Fibroblast of lung (primary cell): ENCODE measurements at places on chromosomes 2 and 18. TPM values are rescaled to one million over a fixed set of nuclear protein-coding genes. Genes with fewer than 3 reads are reported as not detected.

DNA sequence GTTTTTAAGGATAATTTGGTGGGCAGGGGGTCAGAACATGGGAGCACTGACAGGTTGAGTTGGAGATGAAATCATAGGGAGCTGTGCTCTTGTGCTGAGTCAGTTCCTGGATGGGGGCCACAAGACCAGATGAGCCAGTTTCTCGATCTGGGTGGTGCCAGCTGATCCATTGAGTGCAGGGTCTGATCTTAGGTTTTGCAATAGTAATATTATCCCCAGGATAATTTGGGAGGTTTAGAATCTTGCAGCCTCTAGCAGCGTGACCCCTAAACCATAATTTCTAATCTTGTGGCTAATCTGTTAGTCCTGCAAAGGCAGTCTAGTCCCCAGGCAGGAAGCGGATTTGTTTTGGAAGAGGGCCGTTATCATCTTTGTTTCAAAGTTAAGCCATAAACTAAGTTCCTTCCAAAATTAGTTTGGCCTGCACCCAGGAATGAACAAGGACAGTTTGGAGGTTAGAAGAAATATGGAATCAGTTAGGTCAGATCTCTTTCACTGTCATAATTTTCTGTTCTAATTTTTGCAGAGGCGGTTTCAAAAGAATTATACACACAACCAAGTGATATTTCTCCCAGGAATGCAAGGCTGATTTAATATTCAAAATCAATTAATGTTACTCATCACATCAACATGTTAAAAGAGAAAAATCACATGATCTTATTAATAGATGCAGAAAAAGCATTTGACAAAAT is 23.0 kb downstream of the DBI start:
- DNase-seq = peak; percentile 76

GRCh38 chr2:174210862-174211261 is 37.5 kb downstream of the OLA1 start:
- DNase-seq = no peak

DNA sequence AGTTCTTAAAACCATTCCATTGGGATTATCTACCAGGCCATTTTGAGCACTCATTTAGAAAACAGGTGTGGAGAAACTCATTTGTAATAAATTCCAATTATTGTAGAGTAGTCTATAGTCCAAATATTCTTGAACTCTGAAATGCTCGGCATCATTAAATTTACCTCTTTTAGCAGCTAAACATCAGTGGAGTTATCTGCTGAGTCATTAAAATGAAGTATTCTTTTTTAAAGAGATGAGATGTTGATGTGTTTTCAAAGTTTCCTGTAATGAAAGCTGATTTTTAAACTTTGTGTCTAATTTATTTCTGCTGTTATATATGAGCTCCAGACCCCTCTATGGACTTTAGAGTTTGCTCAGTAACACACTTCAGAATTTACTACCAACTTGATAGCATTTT is 1635.2 kb downstream of the SUCLG1 start:
- DNase-seq = no peak

DNA sequence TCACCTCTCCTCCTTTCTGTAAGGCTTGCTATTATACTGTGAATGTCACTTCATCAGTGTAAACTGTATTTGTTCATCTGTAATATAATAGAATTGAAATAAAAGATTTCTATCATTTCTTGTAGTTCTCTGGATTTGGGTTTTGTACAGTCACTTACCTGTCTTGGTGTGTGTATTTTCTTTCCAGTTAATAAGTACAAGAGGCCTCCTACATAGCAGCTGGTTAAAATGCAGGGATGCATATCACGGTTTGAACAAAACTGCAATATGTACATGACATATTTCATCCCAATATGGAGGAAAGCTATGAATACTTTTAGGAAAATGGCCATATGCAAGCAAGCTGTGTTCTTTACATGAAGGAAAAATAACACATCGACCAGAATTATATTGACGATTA is 5.4 kb upstream of the STAT1 start:
- no peak for DNase-seq

DNA sequence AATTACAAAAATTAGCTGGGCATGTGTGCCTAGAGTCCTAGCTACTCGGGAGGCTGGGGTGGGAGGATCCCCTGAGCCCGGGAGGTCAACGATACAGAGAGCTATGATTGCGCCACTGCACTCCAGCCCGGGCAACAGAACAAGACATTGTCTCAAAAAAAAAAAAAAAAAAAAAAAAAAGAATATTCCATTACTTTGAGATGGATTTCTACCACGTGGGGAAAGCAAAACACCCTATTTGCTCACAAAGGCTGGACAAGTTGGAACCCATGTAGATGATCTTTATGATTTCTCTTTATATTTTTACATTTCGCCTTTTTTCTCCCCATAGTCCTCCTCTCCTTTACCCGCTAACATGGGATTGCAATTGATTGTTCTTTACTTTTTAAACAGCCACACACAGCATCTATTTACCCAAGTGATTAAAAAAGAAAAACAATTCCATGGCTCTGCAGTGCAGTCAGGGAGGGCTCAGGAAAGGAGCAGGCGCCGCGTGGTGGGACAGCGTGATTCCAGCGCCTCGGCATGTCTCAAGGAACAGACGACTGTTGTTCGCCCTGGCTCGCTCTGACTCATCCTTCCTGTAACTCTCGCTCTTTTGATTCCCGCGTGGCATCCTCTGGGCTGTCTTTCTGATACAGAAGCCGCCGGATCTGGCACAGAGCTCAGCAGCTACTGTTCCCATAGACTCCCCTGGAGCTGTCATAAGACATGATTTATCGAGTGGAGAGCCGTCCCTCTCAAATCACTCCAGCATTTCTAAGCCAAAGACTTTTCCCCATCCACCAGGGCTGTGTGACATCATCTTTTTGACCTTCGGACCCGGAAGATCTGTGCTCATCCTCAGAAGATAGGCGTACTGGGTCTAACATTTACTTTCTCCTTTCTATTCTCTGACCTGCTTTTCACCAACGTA is 230.4 kb upstream of the AGAP1 start:
- peak; percentile 83 for DNase-seq

- DNase-seq = no peak
Observed at GRCh38 chr2:120390381-120391055, 44.6 kb downstream of the INHBB start.

DNA sequence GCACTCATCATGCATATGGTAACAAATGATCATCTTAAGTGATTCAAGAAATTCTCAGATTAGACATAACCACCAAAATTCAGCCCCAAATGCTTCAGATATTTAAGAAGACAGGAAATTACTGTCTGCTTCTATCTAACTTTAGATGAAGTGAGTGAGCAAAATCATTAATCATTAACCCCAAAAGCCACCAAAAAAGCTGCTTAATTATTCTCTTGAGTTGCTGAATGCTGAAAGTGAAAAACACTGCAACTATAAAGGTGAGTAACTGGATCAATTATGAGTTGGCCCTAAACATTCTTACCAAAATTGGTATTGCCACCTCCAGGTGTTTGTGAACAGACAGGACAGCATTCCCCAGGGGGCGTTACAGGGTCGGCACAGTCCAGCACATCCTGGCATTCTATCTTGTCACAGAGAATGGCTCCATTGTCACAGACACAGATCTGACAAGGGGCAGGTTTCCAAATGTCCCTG is 69.6 kb downstream of the COL5A2 start:
- peak; percentile 95 for DNase-seq

- no peak for DNase-seq
Observed at GRCh38 chr2:85751627-85752026, 2.2 kb upstream of the ATOH8 start.

DNA sequence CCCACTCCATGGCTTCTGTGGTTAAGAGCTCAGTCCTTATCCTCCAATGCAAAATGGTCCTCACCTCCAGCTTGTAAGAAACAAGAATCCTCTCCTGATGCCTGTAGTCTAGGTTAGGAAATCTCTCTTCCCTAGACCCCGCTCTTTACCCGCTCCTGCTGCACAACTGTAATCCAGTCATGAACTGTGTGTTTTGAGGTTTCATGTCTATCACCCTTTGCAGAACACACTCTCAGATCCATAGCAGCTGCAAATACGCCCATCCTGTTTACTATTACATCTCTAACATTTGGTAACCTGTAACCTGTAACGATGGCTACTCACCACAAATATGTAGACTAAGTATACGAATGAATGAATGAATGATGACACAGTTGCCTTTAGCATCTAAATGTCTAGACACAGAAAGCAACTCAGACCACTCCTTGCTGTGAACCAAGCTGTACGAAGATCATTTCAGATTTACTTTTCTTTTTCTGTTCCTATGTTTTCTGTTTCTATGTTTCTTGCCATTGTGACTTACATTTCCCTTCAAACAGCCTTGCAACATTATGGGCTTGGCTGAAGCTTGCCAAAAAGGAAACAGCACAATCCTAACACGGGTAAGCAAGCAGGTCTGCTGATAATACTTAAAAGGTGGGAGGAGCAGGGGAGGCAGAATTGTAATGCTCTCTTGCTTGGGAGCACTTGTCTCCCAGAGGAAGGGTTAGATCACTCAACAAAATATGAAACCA is 53.7 kb downstream of the EPHA4 start:
- peak; percentile 58 for DNase-seq

DNA sequence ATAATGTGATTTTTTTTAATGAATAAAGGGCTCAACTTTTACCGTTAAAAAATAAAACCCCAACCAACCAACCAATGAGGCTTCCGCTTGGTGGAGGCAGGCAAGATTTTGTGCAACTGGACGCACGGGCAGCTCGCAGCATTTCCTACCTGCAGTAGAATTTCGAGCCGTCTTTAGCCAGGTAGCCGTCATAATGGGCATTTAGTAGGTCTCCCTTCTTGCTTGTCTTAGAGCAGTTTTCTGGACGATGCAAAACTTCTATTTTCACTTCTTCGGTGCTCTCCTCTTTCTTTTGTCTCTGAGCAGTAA is 316 bp downstream of the FKBP7 start:
- DNase-seq = peak; percentile 38

- DNase-seq = peak; percentile 53
Observed at GRCh38 chr18:58529714-58530354, 99.1 kb downstream of the ALPK2 start.

DNA sequence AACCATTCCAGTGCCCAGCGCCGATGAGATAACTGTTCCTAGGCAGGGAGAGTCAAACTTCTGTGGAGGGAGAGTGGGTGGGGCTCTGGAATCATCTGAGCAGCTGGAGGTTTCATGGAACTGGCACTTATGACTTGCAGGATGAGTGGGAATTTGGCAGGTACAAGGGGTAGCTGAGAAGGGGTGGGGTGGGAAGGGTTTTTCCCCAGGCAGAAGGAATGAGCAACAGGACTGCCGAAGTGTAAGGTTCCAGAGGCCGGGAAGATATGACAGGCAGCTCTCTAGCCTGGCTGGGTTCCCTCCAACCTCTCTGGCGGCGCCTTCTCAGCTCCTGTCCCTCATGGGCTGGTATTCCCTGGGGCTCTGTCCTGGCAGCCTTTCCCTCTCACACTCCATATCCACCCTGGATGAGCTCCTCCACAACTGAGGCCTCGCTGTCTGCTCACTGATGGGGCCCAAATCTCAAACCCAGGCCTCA is 2.5 kb upstream of the TET3 start:
- DNase-seq = peak; percentile 63

GRCh38 chr2:8607606-8608005 is 74.2 kb upstream of the ID2 start:
- peak; percentile 93 for DNase-seq

DNA sequence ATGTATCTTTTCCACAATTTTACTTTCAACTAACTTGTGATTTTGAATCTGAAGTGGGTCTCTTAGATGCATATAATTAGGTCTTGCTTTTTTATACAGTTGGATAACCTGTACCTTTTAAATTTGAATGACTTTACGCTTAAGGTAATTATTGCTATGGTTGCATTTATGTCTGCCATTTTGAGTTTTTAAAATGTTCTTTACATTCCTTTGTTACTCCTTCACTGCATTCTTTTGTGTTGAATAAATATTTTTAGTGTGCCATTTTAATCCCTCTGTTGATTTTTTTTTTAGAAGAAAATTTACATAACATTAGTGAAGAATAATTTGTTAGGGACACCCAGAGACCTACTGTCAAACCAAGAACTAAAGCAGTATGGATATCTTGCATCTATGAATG is 65.3 kb downstream of the BIRC6 start:
- no peak for DNase-seq

GRCh38 chr2:240793313-240794177 is 26.5 kb downstream of the KIF1A start:
- DNase-seq = no peak

DNA sequence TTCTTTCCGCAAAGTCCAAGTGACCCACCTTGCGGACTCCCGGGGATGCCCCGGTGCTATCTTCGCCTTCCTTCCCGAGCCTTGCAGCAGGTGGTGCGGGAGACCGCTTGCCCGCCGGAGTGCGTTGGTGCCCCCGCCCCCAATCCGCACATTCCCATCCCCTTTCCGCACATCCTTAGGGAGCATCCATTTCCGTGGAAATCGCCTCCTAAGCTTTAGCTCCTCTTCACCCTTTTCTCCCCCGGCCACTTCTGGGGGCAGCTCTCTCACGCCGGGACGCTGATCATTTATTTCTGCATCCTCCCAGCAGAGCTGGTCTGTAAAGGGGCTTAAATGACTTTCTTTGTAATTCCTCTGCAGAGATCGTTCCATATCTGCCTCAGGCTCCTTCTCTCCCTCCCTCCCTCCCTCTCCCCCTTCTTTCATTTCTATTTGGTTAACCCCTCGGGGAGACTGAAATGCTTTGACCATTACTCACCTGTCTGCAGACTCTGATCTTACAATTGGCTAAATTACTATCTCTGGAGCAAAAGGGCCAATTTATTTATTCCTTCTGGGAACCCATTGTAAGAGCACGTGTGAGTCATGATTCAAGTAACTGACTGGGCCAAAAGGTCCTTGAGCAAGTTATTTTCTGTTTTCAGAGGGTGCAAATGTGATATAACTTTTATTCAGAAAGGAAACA is 1.3 kb upstream of the LYPD1 start:
- peak; percentile 77 for DNase-seq

- no peak for DNase-seq
Observed at GRCh38 chr2:219765231-219765911, 137.9 kb downstream of the SLC4A3 start.

DNA sequence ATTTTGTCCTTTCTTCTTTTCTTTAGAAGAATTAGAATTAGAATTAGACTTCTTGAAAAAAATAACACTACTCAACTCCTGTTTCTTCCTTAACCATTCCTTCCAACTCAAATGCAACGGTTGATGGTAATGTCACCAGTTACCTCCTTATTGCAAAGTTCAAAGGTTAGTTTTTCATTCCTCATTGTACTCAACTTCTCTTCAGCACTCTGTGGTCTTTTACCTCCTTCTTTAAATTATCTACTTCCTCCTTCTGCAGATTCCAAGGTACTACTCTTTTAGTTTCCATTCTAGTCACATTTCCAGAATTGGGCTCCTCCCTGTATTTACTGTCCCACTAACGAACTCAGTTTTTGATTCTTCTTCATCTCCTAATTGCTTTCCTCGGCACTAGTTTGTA is 700.7 kb downstream of the SATB2 start:
- no peak for DNase-seq

GRCh38 chr2:239691720-239692119 is 290.9 kb upstream of the HDAC4 start:
- DNase-seq = no peak

- DNase-seq = no peak
Observed at GRCh38 chr2:126905991-126906390, 7.3 kb downstream of the TEX51 start.

RAPH1 gene
- total RNA-seq = 15.4 and 21.1 TPM in 2 replicates

CKAP2L gene
- total RNA-seq = 0.26 and 3.0 TPM in 2 replicates

GPR75 gene
- 0.77 and 1.8 TPM in 2 replicates for total RNA-seq

RAB17 gene
- total RNA-seq = 0.17 and 0.26 TPM in 2 replicates

ANKAR gene
- 10.5 and 11.7 TPM in 2 replicates for total RNA-seq

STARD6 gene
- total RNA-seq = 0.33 TPM in 1 of 2 replicates, not detected in the other

NAT8 gene
- total RNA-seq = not detected in 2 replicates

CD226 gene
- total RNA-seq = 0.33 and 0.51 TPM in 2 replicates

SPAG16 gene
- 36.0 and 36.8 TPM in 2 replicates for total RNA-seq

MC4R gene
- total RNA-seq = not detected in 2 replicates

CD8B2 gene
- not detected in 2 replicates for total RNA-seq

NIFK gene
- total RNA-seq = 45.5 and 47.4 TPM in 2 replicates

MYCN gene
- total RNA-seq = not detected in 2 replicates

SLC4A5 gene
- total RNA-seq = under 0.01 and 0.17 TPM in 2 replicates

LIMS4 gene
- total RNA-seq = 0.26 and 1.8 TPM in 2 replicates
